ENCODE measurements at places on chromosomes 4 and X.

- DNase-seq, result peak; percentile 95
Measured at GRCh38 chr4:7890635-7891393, 48.8 kb downstream of the AFAP1 start.

DNA sequence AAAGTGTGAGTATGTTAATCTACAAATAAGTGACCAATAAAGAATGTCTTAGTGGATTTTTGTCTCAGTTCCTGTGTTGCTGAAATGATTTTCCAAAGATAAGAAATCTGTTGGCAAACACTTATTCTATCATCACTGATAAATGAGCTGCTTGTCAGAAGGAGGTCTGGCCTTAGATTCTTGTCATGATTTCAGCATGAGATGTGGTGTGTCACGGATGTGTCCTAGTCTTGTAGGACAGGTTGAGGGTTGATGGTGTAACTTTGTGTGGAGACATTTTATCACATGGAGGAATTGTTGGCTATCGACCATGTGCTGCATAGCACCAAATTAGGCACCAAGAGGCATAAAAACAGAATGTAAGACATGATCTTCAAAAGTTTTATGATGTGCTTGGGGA is 31.8 kb upstream of the LIMCH1 start:
- peak; percentile 44 for DNase-seq

DNA sequence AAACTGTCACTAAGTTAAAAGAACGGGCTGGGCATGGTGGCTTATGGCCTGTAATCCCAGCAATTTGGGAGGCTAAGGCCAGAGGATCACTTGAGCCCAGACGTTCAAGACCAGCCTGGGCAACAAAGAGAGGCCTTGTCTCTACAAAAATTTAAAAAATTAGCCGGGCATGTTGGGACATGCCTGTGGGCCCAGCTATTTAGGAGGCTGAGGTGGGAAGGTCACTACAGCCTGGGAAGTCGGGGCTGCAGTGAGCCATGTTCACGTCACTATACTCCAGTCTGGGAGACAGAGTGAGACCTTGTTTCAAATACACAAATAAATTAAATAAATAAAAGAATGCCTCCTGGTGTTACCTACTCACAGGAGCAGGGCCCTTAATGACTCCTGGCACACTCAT is 69.5 kb downstream of the APBB2 start:
- DNase-seq, result peak; percentile 54

DNA sequence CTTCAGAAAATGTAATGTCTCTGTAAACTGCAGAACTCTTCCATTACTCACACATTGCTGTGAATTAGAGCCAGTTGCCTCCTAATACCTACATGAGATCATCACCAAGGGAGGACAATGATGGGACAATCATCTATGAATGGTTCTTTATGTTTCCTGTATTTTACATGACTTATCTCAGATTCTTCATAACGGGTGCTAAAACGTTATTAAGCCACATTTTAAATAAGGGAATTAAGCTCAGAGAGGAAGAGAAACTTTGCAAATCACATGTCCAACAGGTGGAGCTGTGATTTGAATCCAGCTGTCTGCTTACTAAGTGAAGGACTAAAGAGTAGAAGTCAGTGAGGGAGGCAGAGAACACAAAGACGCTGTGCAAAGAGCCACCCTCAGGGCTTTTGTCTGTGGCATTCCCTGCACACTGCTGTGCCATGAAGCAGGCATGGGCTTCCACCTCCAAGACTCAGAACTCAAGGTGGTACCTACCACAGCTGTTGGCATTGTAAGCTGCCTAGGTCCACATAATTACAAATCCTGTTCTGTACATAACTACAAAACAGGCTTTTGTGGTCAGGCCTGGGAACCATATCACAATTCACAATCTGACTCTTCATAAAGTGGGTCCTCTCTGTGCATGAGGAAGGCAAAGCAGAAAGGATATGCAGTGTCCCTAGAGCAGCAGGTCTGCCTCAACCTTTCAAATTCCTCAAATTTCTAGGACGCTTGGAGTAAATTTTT is 12.8 kb downstream of the TBC1D9 start:
- DNase-seq, result peak; percentile 34

DNA sequence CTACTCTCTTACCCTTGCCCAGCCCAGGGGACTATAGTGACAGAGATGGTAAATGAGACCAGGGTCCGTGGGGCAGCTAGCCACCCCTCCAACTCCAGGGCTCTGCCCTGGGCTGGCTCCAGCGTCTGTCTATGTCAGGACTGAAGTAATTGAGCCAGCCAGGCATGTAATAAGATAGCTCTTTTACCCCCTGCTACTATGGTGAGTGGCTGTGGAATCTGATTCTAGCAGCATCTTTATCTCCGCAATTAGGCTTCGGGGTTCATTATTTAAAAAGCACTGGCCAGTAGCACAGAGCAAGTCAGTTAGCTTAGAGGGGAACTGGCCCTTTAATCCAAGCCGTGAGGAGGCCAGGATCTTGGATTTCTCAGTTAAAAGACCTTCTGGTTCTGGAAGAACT is 123.3 kb upstream of the RAI2 start:
- DNase-seq, result no peak

GRCh38 chr4:67152976-67153375 is 392.3 kb downstream of the CENPC start:
- no peak for DNase-seq

GRCh38 chrX:115689931-115690330 is 129.0 kb downstream of the PLS3 start:
- DNase-seq, result peak; percentile 62

- DNase-seq, result no peak
Measured at GRCh38 chr4:138050601-138051000, 191.5 kb downstream of the SLC7A11 start.

DNA sequence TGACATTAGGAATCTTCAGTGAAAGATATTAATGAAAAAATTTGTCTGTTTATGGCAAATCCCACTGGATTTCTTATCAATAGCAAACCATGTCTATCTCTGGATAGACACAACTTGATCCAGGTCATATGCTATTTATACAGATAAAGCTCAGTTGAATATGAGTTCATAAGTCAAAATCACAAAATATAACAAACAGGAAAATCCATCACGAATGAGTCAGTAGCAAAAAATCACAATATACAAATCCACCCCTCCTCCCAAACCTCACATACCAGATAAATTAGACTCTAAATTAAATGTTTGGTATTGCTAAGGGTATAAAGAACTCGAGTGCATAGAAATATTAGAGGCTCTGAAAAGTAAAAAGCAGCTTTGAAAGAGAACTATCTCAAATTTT is 420.5 kb downstream of the TLL1 start:
- no peak for DNase-seq

DNA sequence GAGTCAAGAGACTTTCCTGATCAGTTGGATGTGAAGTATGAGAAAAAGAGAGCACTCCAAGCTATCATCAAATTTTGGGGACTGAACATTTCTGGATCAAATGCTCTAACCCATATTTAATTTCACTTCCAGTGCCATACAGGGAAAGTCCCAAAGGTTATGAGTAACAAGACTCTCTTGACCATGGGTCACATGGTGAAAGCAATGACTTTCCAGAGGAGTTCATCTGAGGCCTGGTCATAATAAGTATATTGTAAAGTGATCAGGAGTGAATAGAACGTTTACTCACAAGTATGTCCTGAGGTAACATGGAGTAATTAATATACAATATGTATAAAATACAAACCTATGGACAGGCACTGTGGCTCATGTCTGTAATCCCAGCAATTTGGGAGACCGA is 40.7 kb upstream of the ARMCX5 start:
- DNase-seq, result no peak

DNA sequence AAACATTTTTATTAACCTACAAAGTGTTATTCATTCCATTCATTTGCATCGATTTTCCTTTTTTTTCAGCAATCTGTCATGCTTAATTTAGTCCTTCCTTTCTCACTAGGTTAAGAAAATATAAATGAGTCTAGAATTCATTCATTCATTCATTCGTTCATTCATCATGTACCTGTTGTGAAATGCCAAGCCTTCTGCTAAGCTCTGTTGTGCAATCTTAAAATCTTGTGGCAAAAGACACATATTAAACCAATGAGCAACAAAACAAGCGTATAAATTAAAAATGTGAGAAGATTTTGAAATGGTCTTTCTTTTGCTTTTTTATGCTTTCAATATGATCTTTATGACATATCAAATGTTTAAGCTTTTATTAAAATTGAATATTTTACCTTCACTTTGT is 88.6 kb upstream of the MAD2L1 start:
- DNase-seq, result peak; percentile 15

DNA sequence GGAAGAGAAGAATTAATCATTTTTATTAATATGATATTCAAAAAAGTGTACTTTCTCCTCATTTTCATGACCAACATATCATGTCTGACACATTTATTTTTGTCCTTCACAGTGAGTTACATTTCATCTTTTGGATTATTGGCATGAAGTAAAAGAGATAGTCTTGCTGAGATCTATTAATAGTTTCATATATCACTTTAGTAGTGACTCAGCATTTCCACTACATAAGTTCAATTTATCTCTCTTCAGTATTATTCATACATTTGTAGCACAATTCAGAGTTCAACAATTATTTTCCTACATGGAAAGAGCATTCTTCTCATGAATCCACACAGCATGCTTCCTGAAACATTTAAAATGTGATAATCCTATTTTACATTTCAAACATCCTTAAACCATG is 1461.1 kb downstream of the TECRL start:
- DNase-seq, result no peak

GRCh38 chr4:74095886-74096264 is 3.1 kb downstream of the CXCL2 start:
- DNase-seq, result no peak

DNA sequence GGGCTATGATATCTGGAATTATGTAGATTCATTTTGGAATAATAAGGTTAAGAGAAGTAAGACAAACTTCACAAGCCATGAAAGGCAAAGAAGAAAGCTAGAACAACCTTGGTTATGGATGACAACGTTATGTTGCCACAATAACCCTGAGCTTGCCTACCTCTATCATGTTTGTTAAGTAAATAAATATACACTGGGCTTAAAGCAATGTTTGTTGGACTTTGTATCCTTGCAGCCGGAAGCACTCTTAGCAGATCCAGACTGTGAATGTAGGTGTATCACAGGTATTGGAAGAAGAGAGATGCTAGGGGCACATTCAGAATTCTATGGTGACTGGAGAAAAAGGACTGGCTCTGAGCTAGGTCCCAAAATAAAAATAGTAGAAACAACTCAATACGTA is 214.4 kb downstream of the HS3ST1 start:
- no peak for DNase-seq

- no peak for DNase-seq
Measured at GRCh38 chrX:136941396-136942337, 61.1 kb upstream of the RBMX start.

- DNase-seq, result peak; percentile 9
Measured at GRCh38 chrX:22922961-22923360, 76.8 kb upstream of the DDX53 start.

GRCh38 chrX:124555036-124555595 is 208.8 kb downstream of the SH2D1A start:
- peak; percentile 71 for DNase-seq

GRCh38 chr4:74364652-74365491 is at the start of gene EREG:
Gene EREG (plus strand): TSS chr4:74365145. CDS start chr4:74365309, 164 bp downstream.
- peak; percentile 29 for DNase-seq
